Activated CD4-positive, alpha-beta T cell treated with anti-CD3 and anti-CD28 coated beads, Interleukin-2, Interleukin-6, amounts not matched to agents 100 ng/mL and 50 ng/mL, durations not matched to agents 16 hours and 8 hours (primary cell): ENCODE measurements at places on chromosomes 1 and 21.

GRCh38 chr1:30691480-30691879 lies 31.9 kb downstream of the MATN1 start:
- no peak for DNase-seq

- DNase-seq, result no peak
Measured at GRCh38 chr1:53581476-53581875, 122.3 kb downstream of the DMRTB1 start.

- no peak for DNase-seq
Measured at GRCh38 chr21:45640001-45640887, 3.3 kb upstream of the PCBP3 start.

- DNase-seq, result no peak
Measured at GRCh38 chr21:44326716-44327602, 12.2 kb downstream of the CFAP410 start.

DNA sequence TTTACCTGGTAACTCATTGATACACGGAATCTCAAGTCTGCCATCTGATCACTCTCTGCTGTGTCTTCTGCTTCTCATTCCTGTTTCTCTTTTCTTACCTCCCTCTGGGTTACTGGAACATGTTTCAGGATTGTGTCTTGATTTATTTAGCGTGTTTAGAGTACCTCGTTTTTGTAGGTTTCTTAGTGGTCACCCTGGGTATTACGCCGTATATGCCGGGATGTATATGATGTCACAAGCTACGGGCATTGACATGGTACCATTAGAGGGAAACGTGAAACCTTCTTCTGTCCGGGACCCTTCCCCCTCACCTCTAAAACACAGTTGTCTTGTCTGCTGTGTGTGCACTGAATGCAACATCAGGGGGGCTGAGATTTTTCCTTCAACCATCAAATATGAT lies 2.8 kb downstream of the ACTRT2 start:
- no peak for DNase-seq

GRCh38 chr1:70641868-70642267 lies 230.8 kb downstream of the CTH start:
- DNase-seq, result no peak

DNA sequence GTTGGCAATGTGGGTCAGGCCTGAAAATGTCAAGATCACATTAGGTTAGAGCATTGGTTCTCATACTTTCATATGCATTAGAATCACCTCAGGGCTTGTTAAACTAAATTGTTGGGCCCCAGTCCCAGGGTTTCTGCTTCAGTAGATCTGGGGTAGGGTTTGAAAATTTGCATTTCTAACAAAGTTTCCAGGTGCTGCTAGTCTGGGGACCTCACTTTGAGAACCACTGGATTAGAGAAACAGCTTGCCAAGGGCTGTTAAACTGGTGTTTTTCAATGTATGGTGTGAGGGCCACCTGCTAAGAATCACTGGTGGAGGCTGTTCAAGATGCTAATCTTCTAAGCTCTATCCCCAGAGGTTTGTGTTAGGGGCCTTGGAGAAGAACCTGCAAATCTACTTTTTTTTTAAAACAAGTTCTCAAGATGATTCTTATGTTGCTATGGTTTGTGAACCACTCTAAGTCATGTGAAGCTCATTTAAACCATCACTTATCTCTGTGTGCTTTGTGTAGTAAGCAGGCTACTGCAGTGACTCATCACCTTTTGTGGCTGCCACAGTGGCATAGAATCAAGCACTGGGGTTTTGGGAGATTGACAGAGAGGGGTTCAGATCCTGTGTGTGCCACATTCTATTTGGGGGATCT lies 152.2 kb downstream of the S1PR1 start:
- peak; percentile 53 for DNase-seq

GRCh38 chr1:108913105-108913948 lies 36.5 kb downstream of the GPSM2 start:
- DNase-seq, result no peak

- no peak for DNase-seq
Measured at GRCh38 chr1:151966061-151966460, 27.6 kb downstream of the S100A10 start.

DNA sequence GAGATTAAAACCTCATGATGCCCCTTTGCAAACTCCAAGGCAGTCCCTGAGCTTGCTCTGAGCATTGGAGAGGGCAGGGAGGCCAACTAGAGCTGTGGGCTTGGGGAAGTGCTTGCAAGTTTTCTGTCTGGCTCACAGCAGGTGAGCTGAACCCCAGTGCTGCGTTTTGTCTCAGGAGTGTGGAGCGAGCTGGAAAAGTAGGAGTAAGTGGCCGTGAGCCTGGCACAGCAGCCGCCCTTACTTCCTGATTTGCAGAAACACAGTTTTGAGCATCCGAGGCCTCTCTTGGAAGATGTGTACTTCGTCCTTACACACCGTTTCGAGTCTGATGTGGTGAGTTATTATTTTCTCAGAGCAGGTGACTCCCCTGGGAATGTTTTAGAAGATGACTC lies 221.2 kb upstream of the C1orf174 start:
- DNase-seq, result no peak

DNA sequence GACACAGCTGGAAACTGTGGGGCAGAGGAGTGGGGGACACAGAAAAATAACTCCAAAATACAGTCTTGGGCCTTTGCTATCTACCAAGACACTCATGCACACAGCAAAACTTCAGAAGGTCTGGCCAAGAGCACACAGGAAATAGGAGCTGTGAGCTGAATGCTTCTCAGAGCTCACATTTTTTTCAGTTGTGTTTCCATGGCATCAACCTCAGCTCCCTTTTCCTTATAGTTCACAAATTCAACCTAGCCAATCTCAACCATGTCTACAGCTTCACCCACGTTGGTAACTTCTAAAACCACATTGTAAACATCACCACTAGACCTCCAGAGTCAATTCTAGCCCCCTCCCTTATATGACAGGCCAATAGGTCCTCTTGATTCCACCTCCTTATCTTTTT lies 19.6 kb upstream of the SYNJ1 start:
- DNase-seq, result no peak

GRCh38 chr1:17877316-17877715 lies 122.2 kb downstream of the ACTL8 start:
- no peak for DNase-seq

GRCh38 chr1:58869638-58870297 lies 85.9 kb upstream of the JUN start:
- no peak for DNase-seq

DNA sequence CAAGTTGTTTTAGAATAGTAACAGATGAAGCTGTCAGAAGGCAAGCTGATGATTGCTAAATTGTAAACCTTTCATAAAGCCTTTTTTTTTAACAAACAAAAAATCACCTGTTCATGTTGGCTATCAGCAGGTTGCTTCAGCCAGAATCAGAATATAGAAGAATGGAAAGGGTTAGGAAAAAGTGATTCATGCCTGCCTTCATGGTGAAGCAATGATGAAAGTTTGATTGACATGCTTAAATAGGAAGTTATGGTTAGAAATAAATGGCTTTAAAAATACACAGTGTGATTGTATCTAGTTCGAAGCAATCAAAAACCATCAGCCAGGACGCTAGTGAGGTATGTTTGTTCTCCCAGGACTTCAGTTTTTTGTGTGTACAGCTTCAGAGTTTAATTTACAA lies 37.9 kb downstream of the GABPA start:
- DNase-seq, result peak; percentile 10

GRCh38 chr21:29875873-29876272 lies 63.9 kb downstream of the GRIK1 start:
- no peak for DNase-seq

DNA sequence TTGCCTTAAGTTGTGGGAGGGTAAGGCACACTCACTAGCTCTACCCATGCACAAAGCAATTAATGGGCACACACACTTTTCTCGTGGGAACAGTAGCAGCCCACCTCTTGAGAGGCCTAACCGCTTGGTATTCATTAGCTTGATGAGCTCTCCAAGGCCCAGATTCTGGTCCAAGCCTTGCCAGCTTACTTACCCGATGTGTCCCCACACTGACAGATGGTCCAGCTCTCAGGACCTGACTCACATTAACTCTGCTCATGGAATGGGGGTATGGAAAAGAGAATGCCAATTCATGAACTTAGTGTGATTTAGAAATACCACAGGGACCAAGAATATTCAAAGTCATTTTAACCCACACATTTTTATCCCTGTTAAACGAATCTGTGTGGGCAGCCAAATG lies 106.8 kb upstream of the CACHD1 start:
- no peak for DNase-seq

DNA sequence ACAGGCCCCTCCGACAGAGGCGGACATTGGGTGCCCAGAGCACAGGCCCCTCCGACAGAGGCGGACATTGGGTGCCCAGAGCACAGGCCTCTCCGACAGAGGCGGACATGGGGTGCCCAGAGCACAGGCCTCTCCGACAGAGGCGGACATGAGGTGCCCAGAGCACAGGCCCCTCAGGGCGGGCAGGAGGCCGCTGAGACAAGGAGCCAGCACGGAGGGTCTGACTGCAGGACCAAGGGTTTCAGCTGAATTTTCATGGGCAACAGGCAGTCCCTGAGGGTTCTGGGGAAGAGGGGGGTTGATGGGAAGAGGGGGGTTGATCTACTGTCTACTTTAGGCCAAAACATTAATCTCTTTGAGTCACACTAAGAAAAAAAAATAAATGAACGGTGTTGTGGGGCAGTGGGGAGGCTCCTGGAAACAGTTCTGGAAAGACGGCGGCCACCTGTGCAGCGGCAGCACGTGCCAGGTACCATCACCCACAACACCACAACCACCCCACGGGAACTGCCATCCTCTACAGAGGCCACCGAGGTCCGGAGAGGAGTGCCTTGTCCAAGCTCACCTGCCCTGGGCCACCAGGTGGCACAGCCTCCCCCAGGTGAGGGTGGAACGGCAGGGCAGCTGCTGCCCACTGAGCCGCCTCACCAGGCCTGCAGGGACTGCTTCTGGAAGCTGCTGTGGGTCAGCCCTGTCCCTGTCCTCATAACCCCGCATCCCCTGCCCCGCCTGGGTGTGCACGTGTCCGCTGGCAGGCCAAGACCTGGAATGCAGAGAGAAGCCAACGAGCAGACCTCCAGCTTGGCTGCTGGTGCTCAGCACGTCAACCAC lies 20.5 kb downstream of the PRDM15 start:
- DNase-seq, result no peak

DNA sequence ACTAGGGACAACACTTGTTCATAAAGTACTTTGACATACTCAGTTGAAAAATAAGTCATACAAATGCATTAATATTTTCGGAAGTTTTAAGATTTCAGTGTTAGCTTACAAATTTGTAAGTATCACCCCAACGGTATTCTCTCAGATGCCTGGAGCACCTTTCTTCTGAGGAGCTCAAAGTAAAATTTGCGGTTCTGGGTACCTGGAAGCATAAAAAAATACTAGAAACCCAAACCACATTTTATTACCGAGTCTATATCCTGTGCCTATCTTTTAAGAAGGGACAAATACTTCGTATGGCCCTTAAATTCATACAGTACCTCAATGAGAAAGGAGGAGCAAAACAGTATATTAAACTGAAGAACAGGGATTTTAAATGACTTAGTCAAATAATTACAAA lies 10.2 kb downstream of the SRSF4 start:
- no peak for DNase-seq

- DNase-seq, result no peak
Measured at GRCh38 chr21:42174173-42174572, 44.8 kb upstream of the ABCG1 start.

- DNase-seq, result no peak
Measured at GRCh38 chr1:16242556-16243214, 5.7 kb upstream of the CPLANE2 start.

DNA sequence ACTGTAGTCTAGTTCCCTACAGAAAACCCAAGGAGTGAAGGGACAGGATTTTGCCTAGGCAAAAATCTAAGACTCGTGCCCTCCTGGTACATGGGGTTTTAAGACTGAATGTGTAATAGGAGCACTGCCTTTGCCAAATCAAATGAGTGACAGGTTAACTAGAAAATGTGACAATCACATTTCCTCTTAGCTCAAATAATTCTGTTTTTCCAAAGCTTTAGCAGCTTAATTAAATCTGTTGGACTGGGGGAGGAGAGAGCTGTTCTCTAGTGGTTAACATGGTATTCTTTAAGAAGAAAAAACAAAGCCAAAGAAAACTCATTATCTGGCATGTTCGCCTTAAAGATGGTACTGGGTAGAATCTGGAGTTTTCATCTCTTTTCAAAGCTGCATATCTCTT lies 12.6 kb downstream of the FNDC5 start:
- no peak for DNase-seq

DNA sequence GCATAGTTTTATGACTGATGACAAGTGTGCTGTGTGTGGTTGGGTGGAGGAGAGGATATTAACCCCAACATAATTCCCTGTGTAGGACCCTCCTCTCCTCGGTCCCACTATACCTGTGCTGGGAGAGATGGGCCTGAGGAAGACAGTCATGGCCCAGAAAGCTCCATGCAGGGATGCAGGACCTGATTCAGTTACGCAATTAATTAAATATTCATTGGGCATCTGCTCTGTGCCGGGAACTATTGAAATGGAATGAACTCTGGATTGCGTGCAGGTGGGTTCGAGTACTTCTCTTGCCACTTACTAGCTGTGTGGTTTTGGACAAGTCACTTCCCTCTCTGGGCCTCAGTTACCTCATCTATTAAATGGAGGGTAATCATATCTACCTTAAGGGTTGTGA lies 74.6 kb downstream of the CD247 start:
- DNase-seq, result no peak

DNA sequence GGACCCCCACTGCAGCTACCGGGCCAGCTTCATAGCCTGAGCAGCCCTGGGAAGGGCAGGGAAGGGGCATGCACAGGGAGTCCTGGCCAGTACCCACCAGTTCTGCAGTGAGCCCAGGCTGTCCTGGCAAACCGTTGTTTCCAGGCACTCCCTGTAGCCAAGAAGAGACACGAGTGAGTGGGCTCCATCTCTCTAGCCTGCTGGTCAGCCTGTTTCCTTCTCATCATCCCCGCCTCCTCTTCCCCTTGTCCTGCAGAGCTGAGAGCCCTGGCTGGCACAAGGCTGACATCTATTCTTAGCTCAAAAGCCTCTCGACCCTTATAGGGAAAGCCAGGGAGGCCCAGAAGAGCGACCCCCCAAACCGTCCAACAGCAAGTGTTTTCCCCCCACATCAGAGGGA lies 28.7 kb downstream of the COL16A1 start:
- no peak for DNase-seq
